Stimulated activated CD4-positive, alpha-beta T cell treated with anti-CD3 and anti-CD28 coated beads, TNF-alpha, amount 100 ng/mL, for 48 hours (primary cell): ENCODE measurements at places on chromosomes 12 and 14.

DNA sequence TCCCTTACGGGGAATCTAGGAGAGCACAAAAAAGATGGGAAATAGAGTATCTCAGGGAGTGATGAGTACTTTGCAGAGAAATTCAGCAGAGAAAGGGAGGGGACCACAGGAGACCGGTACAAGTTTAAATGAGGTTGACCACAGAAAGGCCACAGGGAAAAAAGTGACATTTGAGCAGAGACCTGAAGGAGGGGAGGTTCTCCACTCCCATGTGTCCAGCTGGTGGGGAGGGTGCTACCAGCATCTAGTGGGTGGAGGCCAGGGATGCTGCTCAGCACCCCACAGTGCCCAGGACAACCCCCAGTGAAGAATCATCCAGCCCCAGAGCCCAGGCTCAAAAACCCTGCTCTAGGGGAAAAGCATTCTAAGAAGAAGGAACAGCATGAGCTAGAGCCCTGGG, 34.6 kb downstream of the TESC start:
- no peak for DNase-seq

- no peak for DNase-seq
Observed at GRCh38 chr12:105783983-105784947, 354.5 kb downstream of the NUAK1 start.

GRCh38 chr12:55972911-55973598, 823 bp upstream of the RAB5B start:
- DNase-seq: no peak

- no peak for DNase-seq
Observed at GRCh38 chr14:100898935-100899883, 4.3 kb downstream of the RTL1 start.

DNA sequence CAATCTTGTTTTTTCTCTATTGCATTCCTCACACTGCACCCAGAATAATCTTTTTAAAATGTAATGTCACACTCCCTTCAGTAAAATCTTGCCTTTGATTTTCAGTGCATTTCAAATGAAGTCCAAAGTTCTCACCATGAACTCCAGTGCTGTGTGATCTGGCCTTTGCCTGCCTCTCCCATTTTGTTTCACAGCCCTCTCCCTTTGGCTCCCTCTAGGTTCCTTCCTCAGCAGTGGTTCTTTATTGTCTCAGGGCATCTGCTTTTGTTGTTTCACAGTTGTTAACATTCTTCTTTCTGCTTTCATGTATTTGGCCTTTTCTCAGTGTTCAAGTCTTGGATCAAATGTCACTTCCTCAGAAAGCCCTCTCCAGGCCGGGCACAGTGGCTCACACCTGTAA, 84.5 kb upstream of the AMN1 start:
- no peak for DNase-seq

GRCh38 chr14:101407328-101407727, 154.0 kb upstream of the DIO3 start:
- no peak for DNase-seq

- DNase-seq: no peak
Observed at GRCh38 chr14:49615776-49616175, 4.7 kb downstream of the RPL36AL start.

DNA sequence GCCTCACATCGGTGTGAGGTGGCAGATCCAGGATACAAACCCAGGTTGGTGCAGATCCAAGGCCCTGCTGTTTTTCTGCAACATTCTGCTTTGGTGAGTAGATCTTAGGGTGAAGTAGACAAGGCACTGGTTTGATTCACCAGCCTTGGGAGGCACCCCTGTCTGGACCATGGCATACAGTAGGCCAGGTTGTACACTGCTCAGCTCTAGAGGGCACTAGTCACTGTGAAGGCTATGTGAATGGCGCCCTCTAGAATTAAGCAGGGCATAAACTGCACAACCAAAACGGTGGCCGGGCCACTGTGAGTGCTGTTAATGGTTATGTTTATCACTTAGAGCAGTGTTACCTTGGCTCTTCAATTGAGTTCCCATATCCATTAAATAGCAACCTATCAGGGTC, 280.6 kb upstream of the PWP1 start:
- no peak for DNase-seq

DNA sequence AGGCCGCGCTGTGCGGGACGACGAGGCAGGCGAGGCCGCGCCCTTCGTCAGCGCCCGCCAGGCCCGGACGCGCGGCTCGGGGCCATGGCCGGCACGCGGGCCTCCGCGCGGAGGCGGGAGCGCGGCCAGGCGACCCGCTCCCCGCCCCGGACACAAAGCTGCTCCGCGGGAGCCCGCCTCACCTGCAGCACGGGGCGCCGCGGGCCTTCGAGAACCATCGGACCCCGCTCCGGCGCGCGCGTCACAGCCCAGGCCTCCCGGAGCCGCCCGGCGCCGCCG, 342 bp downstream of the DICER1 start:
- no peak for DNase-seq

- no peak for DNase-seq
Observed at GRCh38 chr12:98259693-98260092, 255.7 kb upstream of the TMPO start.

GRCh38 chr14:98168211-98168985, 1103.6 kb downstream of the BCL11B start:
- DNase-seq: no peak

- DNase-seq: no peak
Observed at GRCh38 chr12:15851045-15851620, 31.1 kb upstream of the STRAP start.

DNA sequence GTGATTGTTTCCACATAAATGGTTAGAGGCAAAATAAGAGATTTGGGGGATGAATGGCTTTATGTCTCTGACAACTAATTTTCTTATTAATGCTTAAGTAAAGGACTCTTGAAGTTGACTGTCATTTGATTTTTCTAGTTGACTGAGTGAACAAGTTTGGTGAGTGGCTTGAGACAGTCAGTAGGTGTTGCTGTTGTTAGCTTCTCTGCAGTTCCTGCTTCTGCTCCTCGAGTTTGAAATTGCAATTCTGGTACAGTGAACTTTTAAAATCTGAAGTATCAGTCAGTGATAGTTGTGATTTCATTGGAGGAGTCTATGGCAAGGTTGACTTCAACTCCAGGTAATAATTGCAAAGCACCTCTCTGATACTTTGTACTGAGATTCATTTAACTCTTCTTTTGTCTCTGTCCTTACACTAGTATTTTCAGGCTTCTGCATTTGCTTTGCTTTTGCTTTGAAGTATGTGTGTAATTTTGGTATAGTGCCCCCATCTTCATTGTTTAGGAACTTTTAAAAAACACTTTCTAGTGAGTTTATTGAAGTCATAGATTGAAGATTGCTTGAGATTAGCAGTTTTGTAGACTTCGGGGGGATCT, 415.5 kb downstream of the PCNX1 start:
- no peak for DNase-seq

- DNase-seq: no peak
Observed at GRCh38 chr12:89695100-89695499, 13.5 kb downstream of the ATP2B1 start.

DNA sequence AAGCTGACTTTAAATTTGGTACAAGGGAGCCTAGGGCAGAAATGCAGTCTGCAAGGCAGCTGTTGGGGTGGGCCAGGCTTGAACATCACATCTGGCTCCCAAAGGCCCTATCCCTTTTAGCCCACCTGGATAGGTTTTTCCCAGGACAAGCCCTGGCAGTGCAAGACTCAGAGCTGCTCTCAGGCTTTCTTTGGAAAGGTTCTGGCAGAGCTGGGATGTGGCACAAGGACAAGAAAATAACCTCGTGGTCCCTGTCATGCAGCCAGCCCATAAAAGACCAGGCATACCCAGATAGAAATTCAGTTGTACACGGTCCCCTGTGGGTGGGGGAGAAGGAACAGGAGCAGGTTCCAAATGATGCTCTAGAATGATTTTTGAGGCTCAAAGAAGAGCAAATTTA, 206.9 kb downstream of the TTC7B start:
- DNase-seq: no peak

- no peak for DNase-seq
Observed at GRCh38 chr12:64255249-64255648, 33.2 kb upstream of the KICS2 start.

DNA sequence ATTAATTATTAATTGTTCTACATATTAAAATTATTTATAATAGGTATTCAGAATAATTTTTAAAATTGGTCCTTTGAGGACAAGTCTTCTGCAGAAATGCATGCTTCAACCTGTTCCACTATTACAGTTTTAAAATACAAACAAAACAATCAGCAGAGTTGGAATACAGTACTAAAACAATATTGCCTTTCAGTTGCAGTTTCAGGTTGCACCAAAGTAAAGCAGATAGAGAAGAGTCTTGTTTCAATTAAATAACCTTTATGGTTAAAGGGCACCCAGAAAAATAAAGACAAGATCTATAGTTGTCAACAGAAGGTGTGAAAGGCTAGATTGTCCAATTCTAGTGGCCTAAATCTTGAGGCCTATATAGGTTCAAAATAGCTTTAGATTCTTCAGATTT, 424.5 kb downstream of the FOXG1 start:
- no peak for DNase-seq

DNA sequence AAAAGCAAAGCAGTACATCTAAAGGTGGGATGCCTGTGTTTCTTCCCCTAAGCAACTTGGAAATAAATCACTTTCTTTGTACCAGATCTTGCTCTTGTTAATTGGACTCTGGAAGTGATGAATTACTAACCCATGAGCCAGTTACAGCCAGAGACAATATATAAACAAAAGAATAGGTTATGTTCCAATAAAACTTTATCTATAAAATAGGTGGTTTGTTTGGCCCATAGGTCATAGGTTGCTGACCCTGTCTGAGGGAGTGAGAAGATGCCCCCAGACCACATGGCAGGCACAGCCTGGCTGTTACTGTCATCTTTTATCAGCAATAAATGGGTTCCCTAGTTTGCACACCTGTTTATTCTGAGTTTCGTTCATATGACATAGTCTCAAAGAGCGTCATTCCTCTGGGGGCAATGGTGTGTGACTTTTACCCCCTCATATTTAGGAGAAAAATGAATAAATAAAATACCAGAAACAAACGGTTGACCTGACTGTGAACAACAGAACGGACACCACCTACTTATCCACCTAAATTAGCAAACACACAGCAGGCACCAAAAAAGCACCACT, 10.7 kb downstream of the LGMN start:
- DNase-seq: no peak

GRCh38 chr12:90519285-90519684, 435.7 kb downstream of the CCER1 start:
- no peak for DNase-seq

DNA sequence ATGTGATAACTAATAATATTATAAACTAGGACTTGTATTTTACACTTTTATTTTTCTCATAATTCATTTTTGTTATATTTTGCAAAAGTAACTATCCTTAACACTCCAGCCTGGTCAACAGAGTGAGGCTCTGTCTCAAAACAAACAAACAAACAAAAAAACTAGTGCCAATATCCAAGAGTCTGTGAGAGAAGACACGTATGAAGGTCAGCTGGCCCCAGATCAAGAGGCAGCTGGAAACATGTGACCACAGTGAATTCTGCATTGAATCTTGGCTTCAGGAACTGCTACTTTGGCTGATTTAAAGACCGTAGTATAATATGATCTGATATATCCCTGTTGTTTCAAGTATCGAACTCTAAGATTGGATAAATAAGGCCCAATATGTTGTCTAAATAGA, 47.0 kb downstream of the ESR2 start:
- DNase-seq: no peak

- no peak for DNase-seq
Observed at GRCh38 chr12:64793610-64794009, 30.8 kb upstream of the TBC1D30 start.

DNA sequence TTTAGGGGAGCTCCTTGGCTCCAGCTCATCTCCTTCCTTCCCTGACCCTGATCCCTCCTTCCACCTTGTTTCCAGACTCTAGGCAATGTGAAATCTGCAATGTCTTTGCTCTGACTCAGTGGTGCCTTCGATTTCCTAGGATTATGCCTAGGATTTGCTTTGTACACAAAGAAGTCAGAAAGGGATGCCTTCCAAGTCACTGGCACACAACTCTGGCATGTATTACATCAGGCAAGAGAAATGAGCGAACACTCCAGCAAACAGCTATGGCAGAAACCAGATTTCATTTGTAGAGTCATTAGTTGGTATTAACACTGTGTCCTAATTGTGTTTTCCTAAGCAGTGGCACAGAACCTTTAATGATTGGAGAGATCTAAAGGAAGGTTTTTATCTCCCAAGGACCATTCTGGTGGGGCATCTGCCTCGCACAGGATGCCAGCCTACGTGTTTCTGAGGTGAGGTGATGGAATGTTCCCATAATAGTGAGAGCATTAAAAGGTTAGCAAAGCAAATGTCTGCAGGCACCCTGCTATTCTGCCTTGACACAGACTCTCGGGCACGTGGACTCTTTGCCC, 84.9 kb downstream of the WSCD2 start:
- no peak for DNase-seq

- DNase-seq: no peak
Observed at GRCh38 chr12:107661830-107662229, 23.8 kb upstream of the PWP1 start.

GRCh38 chr14:55430024-55430690, 10.3 kb downstream of the TBPL2 start:
- DNase-seq: no peak
